T-helper 9 cell (primary cell): ENCODE measurements at places on chromosomes 7 and 10.

GRCh38 chr10:11205030-11205772, 187.5 kb downstream of the CELF2 start:
- no peak for DNase-seq

GRCh38 chr7:55775051-55775420, 87.5 kb downstream of the SEPTIN14 start:
- no peak for DNase-seq

DNA sequence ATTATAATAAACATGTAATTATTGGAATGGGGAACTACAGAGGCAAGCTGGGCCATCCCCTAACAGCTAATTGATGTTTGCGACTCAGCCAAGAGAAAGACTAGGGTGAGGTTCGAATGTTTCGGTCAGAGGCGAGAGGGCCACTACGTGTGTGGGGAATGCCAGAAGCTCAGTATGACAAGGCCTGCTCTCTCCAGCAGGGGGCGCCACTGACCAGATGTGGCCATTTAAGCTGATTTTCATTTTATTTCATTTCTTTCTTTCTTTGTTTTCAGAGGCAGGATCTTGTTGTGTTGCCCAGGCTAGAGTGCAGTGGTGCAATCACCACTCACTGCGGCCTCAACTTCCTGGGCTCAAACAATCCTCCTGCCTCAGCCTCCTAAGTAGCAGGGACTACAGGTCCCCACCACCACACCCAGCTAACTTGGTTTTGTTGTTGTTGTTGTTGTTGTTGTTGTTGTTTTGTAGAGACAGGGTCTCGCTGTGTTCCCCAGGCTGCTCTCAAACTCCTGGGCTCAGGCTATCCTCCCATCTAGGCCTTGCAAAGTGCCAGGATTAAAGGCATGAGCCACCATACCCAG, 38.1 kb downstream of the TMEM130 start:
- peak; percentile 34 for DNase-seq

DNA sequence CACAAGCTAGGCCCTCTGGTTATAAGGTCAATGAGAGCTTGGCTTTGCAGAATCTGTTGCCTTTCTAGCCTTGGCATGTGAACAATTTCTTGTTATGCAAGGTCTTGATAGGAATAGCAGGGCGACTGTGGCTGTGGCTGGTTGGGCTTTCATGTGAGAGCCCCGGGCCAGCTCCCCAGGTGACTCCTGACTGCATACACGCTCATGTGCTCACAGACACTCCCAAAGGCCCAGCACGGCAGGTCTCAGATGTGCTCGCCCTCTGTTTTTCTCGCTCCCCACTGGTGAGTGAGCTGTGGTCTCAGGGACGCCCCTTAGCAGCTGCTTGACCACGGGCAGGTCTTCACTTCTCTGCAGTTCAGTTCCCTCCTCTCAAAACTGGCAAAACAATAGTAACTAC, 37.1 kb upstream of the ZNF32 start:
- no peak for DNase-seq

GRCh38 chr7:92872701-92873100, 36.3 kb upstream of the CDK6 start:
- no peak for DNase-seq

DNA sequence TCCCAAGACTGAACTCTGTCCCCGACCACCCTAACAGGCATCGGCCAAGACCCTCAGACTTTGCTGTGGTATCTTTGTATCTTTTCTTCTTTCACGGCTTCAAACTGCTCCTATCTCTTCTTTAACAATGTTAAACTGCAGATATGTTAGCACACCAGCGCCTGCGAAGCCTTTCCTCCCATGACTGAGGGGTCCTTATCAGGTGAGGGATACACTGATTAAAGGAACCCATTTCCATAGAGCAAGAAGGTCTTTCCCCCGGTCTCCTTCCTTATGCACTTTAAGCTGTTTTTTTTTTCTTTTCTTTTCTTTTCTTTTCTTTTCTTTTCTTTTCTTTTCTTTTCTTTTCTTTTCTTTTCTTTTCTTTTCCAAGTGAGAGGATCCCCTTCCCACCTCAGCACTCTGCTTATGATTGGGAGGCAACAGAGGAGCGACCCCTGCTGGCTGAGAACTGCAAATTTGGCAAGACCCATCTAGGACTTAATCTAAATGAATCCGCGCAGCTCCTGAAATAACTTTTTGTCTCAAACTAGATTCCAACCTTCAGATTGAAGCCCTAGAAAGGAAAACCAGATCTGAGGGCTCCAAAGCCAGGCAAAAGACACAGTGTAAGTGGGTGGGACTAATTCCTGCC, 109.9 kb downstream of the ITGB8 start:
- DNase-seq = no peak

DNA sequence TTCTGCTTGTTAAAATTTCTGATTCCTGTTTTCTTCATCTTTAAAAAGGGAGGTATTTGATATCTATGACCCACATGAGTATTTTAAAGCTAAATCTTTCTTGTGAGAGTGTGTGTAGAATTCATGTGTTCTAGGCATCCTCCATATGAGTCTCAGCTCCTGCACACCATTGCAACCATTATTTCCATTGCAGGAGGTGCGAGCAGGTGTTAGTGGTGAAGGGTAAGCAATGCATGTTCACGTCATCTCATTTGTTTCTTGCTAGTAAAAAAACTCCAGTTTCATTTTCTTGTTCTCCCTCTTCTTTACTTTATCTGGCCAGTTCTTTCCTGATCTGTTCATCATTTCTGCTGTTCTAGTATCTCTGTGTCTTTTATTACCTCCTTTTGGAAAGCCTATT, 100.5 kb downstream of the ADRA2A start:
- no peak for DNase-seq

- DNase-seq = no peak
Measured at GRCh38 chr10:124707551-124707950, 36.6 kb downstream of the FAM53B start.

GRCh38 chr10:79431428-79431827, 14.0 kb downstream of the ZCCHC24 start:
- DNase-seq = no peak

- DNase-seq = no peak
Measured at GRCh38 chr7:151708610-151709009, 168.3 kb downstream of the PRKAG2 start.
